ENCODE measurements at places on chromosomes 7 and 10.

DNA sequence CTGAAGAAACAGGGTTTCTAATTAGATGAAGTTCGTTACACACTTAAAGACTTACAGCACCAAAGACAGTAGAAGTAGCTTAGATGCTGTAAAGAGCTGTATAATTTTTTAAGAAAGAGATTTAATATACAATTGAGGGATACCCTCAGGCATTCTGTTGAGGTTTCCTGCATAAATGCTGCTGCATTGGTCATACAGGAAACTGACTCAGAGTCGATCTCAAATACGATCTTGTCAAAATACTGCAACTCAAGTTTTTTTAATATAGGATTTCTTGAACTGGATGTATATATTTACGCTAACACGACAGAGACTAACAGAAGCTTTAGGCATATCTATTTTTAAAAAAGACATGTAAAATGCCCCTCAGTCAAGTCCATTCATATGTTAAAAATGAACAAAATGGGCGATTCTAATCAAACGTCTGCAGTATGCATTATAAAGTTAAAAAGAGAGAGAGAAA, 2.4 kb upstream of the ARID5B start:
- no peak for DNase-seq

- no peak for DNase-seq
Observed at GRCh38 chr10:112491144-112491543, 44.1 kb downstream of the VTI1A start.

GRCh38 chr7:95772298-95772770, at the start of gene DYNC1I1:
Gene DYNC1I1 (plus strand): TSS chr7:95772554. CDS start chr7:95804730, 32,176 bp downstream.
- DNase-seq = peak; percentile 67

- no peak for DNase-seq
Observed at GRCh38 chr7:29955799-29956486, 33.7 kb downstream of the SCRN1 start.

- DNase-seq = peak; percentile 61
Observed at GRCh38 chr10:133260895-133261725, 15.6 kb downstream of the ADAM8 start.

- no peak for DNase-seq
Observed at GRCh38 chr10:114412907-114413797, 8.8 kb upstream of the AFAP1L2 start.

GRCh38 chr10:33242931-33243330, 91.5 kb downstream of the NRP1 start:
- DNase-seq = no peak

DNA sequence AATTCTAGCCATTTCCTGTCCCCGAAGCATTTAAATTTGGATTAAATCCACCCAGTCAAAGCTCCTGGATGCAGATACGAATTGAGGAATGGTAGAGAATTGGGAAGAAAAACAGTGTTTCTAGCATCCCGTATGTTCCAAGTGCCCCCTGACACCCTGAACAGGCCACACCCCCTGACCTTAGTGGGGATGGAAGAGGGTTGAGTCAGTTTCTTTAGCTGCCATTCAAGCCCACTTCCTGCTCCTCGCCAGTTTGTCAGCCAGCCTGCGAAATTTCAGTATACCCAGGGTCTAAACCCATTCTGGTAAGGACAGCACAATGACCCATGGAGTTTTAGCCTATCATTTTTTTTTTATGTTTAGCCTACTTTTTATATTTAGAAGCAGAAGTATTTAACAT, 101.1 kb downstream of the PKD1L1 start:
- DNase-seq = no peak

DNA sequence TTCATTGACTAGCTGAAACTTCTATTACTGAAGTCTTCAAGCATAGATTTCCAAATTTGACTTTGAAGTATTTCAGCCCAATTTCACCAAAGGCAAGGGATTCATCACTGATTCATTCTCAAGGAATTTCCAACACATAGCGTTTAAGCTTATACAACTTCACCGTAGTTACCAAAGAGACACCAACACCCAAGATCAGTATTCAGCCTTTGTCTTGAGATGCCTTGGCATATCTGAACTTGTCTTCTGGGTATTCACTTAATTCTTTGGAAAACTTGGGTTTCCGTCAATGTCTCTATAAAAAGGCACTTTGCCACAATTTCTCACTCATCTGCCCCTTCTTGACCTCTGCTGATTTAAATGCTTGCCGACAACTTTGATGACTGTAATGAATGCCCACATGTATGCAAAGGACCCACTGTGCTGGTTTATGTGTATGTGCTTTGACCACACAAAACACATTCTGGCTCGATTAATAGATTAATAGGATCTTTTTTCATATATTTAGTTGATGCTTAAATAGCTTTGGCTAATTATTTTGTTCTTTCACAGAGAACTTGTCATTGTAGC, 49.6 kb downstream of the TES start:
- DNase-seq = no peak

DNA sequence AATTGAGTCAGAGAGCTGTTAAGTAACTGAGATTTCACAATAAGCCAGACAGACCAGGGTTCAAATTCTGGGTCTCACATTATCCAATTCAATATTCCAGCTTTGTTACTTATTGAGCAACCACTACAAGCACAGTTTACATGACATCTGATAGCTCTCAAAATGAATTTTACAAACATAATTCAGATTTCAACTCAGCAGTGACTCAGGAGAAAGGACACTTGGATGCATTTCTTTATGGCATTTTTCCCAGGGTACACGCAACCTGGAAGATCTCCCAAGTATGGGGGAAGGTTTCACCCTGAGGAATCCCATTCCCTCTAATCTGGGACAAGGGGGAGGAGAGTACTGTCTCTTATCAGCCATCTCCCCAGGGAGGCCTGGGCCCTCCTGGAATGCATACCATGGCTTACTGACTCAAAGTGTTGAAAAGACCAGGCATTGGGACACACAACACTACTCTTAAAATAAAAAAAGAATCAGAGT, 102.4 kb downstream of the CFTR start:
- DNase-seq = no peak

DNA sequence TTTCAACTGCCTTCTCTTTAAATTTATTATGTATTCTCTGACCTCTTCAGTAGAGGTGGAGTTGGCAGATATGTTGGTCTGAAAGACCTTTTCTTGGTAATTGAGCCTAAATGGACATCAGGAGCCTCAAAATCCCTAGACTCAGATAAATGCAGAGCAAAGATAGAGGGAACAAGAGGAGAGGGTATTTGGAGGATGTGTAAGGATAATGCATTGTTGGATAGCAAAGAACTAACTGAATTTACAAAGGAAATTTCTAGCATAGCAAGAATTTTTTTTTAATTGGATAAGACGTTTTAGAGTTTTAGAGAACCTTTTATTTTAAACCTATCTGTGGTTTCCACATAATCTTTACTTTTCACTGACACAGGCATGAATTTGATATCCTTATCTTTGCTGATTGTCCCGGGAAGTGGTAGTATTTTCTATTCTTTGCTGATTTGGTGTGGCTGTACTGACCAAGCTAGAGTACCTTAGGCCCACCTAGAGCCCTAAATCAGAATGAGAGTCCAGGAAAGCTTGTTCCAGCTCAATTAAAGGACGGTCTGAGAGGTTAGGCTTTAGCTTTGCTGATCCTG, 91.3 kb downstream of the NRF1 start:
- DNase-seq = no peak

DNA sequence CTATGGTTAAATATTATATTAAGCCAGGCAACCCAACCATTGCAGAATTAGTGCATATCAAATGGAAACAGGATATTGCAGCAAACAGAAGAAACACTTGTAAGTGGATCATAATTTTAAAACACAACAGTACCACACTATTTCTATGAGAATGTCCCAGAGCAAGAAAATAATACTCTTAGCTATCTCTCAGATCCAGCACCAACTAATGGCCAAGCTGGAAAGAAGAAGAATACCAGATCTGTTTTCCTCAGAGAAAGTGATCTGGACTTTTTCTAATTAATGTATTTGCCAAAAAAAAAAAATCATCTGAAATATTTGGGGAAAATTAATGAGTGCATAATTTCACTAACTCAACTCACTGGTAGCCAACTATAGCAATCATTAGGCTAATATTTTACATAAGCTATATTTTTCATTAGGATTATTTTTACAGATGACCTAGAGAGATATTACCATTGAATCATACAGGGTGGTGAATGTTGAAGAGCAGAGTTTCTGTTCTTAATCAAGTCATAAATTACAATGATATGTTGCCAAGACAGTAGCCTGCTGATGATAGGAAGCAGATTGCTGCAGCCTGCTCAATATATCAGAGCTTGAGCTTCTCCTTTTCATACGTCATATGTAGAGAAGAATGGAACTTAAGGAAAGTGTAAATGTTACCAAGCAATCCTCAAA, 995.4 kb upstream of the LRRN3 start:
- DNase-seq = no peak

DNA sequence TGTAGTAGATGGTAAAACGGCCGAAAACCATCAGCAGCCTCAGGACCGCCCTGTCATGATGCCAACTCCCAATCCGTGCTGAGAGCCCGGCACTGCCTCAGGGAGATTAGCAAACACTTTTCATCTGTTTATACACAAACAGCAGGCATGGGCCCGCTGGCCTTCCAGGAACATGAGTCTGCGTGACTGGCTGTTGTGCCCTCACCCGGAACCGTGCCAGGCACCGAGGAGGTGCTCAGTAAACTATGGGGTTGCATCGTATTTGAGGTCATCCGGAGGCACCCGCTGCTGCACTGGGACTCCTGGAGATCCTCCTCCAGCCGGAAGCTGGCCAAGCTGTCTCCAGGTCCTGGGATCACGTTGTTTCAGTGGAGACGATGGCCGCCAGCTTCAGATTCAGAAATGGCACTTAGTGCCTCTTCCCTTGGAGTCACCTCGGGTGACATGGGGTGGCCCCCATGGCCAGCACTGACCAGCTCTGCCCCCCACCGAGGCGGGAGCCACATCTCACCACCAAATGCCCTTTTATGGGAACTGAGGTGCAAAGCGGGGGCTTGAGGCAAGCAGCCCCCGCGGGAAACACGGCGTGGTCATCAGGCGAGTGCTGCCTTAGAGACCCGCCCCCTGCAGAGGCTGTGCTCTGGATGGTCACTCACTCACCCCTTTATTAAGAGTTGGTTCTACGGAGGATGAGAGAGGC, 585.9 kb downstream of the PTPRN2 start:
- DNase-seq = no peak

GRCh38 chr7:9204571-9204970, 771.2 kb downstream of the NXPH1 start:
- no peak for DNase-seq

DNA sequence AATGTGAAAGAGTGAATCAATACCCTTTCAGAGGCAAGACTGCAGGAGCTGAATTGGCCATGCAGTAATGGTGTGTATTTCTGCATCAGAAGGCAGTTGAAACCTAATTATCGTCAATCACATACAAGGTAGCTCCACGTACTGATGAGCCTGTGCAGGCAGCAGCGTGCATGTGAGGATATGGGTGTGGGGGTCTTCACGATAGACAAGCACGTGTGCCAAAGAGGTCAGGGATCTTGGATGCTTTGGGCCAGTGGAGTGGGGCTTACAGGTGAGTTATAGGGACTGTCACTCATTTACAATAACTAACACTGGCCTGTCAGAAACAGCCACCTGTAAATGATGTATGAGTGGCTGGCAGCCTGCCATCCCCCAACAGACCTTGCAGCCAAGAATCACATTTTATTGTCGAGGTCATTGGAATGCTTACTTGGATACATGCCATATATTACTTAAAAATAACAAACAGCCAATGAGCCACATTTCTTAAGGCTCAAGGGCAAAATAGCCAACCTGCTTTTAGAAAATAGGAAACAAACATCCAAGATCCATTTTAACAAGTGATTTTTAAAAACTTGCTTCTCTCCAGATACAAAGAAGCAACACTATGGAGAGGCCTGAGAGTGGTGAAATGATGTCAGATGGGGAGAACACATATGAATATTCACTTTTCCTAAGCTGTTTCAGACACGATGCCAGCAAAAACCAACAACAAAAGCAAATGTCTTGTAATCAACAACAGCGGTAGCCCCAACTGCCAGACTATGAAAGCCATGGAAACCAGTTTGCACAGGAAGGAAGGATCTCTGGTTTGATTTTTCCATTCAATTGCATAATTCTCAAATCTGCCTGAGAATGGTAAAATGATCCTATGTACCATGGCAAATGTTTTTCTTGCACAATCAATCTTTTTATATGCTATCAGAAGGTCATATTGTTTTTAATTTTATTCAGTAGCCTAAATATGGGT, 210.7 kb downstream of the SKAP2 start:
- no peak for DNase-seq

DNA sequence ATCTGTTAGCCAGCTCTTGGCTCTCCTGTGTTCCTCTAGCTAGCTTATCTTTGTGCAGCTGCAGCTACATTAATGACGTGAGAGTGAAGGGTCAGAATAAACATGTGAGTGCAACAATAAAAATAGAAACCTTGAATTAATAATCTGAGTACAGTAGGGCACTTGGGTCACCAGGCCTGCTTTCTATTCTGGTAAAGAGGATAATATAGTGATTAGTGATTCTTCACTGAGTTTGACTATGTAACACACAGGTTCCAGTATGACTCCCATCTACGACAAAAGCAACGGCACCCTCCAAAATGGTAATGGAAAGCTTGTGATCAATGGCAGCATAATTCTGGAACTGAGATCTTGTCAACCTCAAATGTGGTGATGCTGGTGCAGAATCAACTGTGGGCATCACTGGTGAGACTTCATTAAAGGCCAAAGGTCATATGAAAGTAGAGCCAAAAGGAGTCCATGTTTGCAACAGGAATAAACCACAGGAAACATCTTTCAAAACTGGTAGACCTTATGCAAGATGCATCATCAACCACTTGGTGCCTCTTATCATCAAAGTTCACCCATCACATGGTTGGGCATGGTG, 77.6 kb downstream of the NRBF2 start:
- DNase-seq = no peak

All from right hindlimb (tissue), 1 donor.